ENCODE measurements at places on chromosomes 6 and 20.
A peak's percentile ranks its signal among the peaks of the same experiment; 100 is the strongest.

GRCh38 chr20:58550275-58551059, 35.3 kb upstream of the APCDD1L start:
- DNase-seq: no peak

DNA sequence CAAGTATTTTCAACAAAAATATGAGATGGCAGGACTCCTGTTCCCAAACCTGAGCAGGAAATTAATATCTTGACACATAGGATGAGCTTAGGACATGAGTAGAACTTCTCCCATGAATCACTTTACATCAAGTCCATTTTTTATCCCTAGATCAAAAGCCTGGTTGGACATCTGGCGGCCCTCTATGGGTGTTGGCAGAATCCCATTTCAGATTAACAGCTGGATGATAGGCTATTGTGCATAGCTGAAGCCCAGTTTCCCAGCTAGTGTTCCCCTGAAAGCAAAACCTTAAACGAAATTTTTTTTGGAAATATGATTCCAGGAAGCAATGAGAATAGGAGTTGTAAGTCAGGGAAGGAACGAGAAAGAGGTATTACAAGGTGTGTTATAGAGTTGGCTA, 449.4 kb upstream of the CHD6 start:
- no peak for DNase-seq

DNA sequence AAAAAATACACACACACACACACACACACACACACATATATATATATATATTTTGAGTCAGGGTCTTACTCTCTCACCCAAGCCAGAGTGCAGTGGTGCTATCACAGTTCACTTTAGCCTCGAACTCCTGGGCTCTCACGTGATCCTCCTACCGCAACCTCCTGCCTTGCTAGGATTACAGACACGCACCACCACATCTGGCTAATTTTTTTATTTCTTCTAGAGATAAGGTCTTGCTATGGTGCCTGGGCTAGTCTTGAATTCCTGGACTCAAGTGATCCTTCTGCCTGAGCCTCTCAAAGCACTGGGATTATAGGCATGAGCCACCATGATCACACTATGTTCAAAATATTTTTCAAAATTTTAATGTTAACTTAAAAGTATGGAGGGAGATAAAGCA, 43.5 kb downstream of the NUP153 start:
- DNase-seq: no peak

DNA sequence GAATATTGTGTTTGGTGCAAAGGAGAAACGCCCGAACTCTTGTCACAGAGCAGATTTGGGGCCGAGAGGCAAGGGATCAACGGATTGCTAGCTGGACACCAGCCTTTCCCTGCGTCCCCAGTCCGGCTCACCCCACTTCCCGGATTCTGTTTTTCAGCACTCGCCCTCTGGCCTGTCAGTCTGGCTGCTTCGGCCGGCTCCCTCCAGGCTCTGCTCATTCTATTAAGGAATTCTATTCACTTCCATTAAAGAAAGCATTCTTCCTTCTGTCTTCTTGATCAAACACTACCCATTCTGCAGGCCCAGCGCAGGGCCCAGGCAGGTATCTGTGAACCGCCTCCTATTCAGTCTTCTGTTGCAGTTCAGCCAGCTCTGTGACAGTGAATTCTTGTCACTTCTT, 91.7 kb downstream of the RNF182 start:
- DNase-seq: no peak

DNA sequence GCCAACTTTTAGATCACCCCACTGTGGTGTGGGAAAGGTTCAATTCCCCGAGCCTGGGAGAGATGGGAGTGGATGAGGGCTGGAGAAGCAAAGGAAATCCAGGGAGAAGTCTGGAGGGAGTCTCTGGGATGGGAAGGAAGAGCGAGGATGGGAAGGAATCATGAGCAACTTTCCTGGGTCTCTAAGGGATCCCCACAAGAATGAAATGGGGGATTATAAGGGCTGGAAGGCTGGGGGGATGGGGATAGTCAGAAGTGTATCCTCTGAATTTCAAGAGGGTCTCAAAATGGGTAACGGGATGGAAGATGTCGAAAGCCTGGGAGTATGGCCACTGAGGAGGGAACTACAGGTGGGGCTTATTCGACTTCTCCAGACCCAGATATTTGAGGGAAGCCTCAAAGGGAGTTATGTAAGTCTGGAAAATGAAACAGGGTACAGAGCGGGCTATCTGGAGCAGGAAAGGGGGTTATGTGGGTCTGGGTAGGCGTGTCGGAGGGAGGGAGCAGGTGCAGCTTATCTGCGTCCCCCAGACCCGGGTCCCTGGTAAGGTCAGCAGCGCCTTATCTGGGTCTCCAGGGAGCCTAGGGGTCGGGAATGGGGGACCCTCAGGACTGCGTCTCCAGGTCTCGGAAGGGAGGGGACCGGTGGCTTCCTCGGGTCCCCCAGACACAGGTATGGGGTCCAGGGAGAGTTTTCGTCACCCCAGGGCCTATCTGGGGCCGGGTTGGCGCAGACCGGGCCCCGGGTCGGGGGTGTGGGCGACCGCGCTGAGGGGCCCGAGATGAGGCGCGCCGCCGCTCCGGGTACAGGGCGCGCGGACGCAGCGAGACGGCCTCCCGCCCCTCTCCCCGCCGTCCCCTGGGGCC, 550 bp downstream of the PLAGL2 start:
- no peak for DNase-seq

DNA sequence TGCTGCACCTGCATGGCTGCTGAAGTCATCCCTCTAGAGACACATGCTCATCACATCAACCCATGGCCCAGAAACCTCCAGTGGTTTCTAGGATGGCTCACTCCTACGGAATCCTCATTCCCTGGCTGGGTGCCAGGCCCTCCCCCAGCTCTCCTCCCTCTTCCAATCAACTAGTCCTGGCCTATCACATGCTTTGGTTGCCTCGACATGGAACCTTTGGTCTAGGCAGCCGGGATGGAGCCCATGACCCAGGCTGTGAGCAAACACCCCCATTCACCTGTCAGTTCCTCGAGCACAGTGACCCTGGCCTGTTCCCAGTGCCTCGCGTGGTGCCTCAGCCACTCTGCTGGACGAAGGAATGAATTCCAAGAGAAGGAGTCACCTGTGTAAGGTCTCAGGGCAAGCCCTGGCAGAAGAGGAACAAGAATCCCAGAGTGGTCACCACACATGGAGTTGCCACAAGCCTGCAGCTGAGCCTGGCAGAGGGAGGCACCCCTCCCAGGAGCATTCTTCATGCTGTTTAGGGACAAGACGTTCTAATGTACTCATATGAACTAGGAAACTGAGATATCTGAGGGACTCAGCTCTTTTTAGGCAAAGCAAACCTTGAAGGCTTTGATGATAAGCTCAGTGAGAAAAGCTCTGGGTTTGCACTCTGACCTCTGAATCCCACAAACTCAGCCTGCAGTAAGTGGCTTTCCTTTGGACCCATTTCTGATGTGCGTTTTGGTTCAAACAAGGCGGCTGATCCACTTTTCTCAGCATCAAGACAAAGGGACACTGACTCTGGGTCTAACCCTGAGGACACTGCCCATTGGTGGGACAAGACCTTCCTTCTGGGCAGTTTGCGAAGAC, 40.2 kb downstream of the PPP1R3G start:
- no peak for DNase-seq

GRCh38 chr20:39660965-39661364, 698.8 kb downstream of the DHX35 start:
- no peak for DNase-seq

DNA sequence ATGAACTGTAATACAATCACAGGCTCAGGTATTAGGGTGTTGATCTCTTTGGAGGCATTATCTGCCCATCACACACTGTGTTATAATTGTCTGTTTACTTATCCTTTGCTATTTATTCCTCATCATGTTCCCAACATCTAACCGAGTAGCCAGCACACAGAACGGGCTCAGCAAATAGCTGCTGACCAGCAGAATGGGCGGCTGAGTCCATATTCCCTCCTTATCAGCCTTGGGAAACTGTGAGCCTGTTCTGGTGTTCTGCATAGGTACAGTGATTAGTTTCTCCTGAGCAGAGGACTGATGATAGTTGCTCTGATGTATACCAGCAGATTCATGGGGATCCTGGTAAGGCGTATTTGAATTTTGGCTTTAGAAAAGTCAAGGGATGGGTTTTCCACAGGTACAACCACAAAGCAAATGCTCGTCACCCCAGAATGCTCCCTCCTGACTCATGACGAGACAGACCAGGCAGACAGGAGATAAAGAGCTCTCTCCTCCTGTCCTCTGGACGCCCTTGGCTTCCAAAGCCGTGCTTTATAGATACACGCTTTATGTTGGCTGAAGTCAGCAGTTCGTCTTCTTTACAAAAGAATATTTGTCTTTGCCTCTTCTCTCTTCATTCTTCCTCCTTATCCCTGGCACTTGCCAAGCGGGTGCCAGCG, 166.7 kb downstream of the TTLL2 start:
- DNase-seq: no peak

DNA sequence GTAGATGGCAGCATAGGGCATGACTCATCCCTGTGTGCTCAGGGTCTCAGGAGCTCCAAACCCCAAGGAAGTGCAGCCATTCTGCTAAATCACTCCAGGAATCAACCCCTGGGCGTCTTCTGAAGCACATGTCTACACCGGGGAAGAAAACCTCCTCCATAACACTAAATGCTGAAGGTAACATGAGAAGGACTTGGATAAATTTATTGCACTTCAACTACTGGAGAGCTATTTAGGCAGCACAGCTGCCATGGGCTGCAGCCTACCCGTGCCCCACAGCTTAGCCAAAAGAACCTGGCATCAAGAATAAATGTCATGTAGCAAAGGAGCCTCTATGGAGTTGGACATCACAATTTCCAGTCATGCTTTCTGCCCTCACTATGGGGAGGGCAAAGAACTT, 152.4 kb upstream of the PROKR2 start:
- DNase-seq: no peak

DNA sequence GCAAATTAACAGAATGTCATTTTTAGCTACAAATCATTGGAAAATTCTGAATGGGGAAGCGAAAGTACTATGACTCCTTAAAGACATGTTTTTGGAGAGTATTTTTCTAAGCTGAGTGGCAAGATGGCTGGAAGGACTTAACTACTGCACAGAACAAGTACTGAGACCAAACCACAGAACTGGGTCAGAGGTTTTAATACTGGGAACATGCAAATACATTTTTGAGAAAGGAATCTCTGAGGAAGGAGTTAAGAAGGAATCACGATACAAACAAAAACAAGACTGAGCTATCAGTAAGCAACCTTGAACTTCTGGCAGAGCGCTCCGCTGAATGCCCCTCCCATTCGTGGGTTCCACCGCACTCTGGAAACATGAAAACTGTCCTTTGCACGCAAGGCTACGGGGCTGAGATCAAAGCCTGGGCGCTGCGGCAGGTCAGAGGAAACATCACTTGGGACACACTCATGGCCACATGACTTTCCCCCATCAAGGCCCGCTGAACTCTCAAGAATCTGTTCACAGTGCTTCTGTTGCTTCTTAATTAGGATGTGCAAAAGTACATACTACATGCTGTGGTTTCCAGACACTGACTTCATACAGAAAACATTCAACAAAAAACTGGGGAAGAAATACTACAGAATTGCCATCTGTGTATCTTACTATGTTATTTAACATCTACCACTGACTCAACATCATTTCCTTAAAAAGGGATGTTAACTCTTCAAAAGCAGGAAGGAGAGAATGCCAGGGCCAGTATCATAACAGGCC, 27.8 kb downstream of the SLC23A2 start:
- peak; percentile 24 for DNase-seq

GRCh38 chr6:36276581-36277536, 7.0 kb downstream of the PNPLA1 start:
- no peak for DNase-seq

- no peak for DNase-seq
Observed at GRCh38 chr6:44266347-44266746, 996 bp upstream of the NFKBIE start.

GRCh38 chr20:52001999-52002666, 189.4 kb downstream of the ZFP64 start:
- no peak for DNase-seq

GRCh38 chr6:50330963-50331362, 281.2 kb upstream of the DEFB112 start:
- no peak for DNase-seq

DNA sequence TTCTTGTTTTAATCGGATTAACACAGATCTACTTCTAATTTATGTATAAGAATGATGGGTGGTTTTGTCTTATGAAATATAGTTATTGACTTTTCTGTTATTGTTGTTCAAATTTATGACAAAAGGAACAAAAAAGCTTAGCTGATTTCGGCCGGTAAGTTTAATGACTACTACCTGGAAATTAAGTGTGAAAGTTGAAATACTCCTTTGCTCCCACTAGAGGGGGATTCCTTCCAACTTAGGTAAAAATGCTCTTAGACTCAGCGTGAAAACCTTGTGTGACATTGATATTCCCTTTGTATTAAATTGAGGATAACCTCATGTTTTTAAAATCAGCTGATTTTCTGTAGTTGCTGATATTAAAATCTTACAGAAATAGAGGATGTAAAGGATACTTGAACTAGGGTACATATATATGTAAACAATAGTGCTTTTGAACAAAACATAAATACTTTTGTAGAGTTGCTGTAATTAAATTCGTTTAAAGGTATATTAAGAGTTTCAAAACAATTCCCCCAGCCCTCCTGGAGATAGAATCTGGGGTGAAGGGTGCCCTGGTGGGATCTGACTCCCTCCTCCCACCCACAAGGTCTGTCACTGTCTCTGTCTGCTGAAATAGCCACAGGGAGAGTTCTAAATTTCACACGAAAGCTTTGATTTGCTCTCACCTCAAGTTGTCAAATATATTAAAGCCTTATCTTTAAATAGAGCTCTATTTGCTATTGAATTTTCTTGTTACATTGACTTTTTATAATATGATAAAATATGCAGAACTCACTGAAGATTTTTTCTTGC, 257.5 kb downstream of the ARID1B start:
- no peak for DNase-seq

GRCh38 chr6:134397676-134398075, 79.8 kb upstream of the SGK1 start:
- no peak for DNase-seq

GRCh38 chr6:145789443-145789842, 25.2 kb downstream of the FBXO30 start:
- no peak for DNase-seq

GRCh38 chr6:143400258-143401067, 50.0 kb downstream of the ADAT2 start:
- no peak for DNase-seq

- peak; percentile 95 for DNase-seq
Observed at GRCh38 chr6:5003604-5004372, at the start of gene RPP40. Gene RPP40, minus strand, starts transcription at chr6:5004037. Its CDS starts 35 bp downstream, at chr6:5004002.

DNA sequence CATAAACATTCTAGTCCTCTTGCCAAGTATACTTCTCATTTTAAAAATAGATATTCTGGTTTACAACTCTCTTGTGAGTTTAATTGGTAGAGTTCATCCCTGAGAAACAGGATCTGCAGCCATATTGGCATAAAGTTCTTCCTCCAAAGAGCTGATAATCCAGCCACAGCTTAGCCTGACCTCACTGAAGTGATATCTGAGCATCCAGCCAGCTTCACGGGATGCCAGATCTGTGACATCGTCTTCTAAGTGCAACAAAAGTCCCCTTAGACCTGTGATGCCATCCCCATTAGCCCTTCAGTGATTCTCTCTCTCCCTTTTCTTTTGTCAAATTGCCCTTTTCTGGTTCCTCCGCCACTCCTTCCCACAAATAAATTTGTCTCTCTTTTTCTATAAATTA, 180.6 kb upstream of the STXBP5 start:
- no peak for DNase-seq

GRCh38 chr6:39381550-39382140, 59.1 kb upstream of the KCNK16 start:
- DNase-seq: no peak

Measured in GDM1 (cell line).